Activated CD4-positive, CD25-positive, alpha-beta regulatory T cell treated with anti-CD3 and anti-CD28 coated beads, Interleukin-2, amount 50 U/mL, for 72 hours (primary cell): ENCODE measurements at places on chromosomes 7 and 10.

- no peak for DNase-seq
Measured at GRCh38 chr10:88067737-88068136, 204.3 kb downstream of the PTEN start.

DNA sequence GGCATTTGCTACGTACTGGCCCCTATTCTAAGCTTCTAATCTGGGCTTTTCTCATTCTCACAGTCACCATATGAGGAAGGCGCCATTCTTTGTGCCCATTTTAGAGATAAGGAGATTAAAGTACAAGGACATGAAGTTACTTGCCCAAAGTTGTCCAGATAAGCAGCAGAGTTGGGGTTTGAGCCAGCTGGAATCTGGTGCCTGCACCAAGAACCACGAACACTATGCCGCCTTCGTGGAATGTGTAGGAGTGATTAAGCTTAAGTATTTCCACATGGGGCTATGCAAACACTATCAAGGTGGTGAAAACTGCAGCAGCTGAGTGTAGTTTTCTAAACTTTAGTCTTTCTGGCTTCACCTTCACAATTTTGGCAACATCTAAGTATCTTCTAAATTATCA, 342.7 kb upstream of the ETV1 start:
- no peak for DNase-seq

- no peak for DNase-seq
Measured at GRCh38 chr7:95209276-95209675, 115.1 kb downstream of the PON1 start.

DNA sequence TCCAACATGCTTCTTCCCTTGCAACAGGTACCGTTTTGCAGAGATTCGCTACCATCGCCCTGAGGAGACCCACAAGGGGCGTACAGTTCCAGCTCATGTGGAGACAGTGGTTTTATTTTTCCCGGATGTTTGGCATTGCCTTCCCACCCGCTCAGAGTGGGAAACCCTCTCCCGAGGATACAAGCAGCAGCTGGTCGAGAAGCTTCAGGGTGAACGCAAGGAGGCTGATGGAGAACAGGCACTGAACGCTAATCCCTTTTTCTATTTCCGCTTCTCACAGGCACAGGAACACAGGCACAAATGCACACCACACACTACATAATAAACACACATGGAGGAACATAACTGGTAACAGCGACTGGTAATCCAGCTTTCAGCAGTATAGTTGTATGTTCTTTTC, 35.2 kb downstream of the CCAR1 start:
- DNase-seq = no peak

GRCh38 chr7:32890010-32890792, 1.4 kb downstream of the KBTBD2 start:
- DNase-seq = no peak

DNA sequence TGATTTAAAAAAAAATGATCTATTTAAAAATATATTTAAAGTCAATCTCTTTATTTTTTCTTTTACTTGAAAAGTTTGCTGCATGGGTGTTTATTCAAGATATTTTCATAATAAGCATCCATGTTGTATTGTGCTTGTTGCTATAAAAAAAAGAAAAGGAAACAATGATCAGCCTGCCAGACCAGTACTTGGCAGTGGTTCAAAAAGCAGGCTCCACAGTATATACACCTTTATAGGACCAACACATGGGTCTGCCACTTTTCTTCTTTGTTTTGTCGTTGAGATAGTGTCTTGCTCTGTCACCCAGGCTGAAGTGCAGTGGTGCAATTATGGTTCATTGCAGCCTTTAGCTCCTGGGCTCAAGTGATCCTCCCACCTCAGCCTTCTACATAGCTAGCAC, 228.0 kb downstream of the TWIST1 start:
- DNase-seq = no peak

GRCh38 chr7:28739128-28739527, 219.0 kb downstream of the TRIL start:
- no peak for DNase-seq

- DNase-seq = no peak
Measured at GRCh38 chr7:63012633-63013183, 985.9 kb upstream of the ZNF722 start.

DNA sequence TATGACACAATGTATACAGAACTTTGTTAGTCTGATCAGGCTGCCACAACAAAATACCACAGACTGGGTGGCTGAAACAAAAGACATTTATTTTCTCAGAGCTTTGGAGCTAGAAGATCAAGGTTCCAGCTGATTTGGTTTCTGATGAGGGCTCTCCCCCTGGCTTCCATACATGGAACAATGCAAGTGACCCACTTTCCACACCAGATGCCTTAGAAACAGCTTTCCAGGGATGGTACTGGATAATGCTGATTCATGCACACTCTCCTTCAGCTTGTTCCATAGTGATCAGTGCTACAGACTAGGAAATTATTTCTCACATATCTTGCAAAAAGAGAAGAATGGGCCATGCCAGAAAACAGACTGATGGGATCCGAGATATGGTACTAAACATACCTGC, 1274.9 kb upstream of the SORCS1 start:
- DNase-seq = no peak
